Activated gamma-delta T cell treated with Interleukin-2 at 50 U/mL for 16 hours (primary cell): ENCODE measurements at places on chromosomes 2 and 18.

DNA sequence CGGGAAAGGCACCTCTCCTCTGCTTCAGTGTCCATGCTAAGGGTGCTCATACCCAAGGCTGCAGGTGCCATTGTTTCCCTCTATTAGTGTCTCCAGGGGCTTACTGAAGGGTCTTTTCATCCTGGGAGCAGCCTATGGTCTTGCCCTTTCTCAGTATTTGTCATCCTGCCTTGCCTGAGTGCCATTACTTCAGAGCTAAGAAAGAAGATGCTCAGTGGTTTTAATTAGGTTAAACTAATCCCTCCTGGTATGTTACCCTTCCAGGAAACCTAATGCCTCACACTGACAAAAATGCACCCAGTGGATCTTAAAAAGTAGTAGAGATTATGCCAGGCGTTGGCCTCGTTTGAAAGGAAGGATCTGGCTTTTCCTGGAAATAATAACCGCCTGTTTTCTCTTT lies 151.4 kb downstream of the LRRTM1 start:
- no peak for DNase-seq

GRCh38 chr2:84749442-84749841 lies 131.4 kb downstream of the TRABD2A start:
- no peak for DNase-seq

DNA sequence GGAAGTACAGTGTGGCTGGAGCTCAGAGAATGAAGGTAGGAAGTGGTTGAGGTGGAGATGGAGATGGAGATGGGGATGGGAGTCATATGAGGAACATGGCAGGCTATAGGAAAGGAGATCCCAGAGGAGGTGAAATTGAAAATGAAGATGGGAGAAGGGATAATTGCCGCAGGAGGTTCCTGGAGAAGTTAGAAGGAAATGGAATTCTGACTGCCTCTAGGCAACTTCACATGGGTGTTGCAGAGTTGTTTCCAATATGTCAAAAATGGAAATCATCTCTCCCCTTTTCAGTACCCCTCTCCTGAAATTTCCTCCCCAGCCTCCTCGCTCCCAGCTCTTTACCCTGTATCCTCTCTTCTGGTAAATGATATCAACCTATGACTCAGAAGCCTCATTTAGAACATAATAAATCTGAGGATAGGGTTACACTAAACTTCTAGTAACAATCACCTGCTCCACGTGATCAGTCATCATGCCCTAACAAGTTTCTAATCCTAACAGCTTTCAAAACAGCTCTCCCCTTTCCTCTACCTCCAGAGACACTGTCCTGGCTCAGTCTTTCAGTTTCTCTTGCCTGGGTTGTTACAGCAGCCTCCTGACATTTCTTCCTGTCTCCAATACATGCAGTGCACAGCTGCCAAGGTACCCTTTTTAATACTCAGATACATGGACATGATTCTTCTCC lies 201.9 kb upstream of the RBMS1 start:
- no peak for DNase-seq

DNA sequence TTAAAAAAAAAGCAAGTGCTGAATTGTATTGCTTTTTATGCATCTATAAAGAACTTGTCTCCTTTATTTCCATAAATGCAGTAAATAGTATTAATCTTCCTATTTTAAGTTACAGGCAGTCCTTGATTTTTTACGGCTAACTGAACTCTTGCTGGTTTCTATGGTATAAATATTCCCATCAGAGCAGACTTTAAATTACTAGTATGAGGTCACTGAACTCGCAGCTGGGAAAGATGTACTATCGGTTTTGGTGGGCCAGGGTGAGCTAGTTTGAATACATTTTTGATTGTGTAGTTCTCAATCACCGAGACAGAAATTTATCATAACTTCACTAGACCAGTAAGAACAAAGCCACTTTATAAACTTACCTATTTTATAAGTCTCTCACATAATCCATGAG lies 20.9 kb upstream of the KDSR start:
- no peak for DNase-seq

GRCh38 chr2:66771359-66771976 lies 336.5 kb downstream of the MEIS1 start:
- DNase-seq: no peak
